ENCODE measurements at places on chromosomes 12 and 14.

- DNase-seq: no peak
Measured at GRCh38 chr12:59938190-59938962, 342.5 kb downstream of the SLC16A7 start.

DNA sequence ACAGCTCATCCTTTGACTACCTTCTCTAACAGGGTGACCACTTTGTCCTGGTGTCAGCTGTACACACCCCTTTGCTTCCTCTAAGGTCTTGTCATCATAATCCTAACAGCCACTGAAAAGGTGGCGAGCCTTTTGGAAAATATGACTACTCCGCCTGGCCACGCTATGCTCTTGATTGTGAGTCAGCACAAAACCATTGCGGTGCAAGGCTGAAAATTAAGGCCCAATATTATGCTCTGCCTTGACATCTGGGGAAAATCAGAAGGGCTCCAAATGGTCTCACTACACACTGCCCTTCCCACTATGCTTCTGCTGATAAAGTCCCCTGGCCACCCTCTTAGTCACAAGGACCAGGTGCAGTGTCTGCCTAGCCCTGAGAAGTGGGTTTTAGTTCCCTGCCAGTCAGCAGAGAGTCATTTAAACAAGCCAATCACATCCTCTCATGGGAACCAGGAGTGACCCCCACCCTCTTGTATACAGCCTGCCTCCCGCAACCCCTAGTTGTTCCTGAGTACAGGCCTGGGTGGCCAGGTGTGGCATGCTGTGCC lies 34.3 kb downstream of the FGD6 start:
- DNase-seq: no peak

DNA sequence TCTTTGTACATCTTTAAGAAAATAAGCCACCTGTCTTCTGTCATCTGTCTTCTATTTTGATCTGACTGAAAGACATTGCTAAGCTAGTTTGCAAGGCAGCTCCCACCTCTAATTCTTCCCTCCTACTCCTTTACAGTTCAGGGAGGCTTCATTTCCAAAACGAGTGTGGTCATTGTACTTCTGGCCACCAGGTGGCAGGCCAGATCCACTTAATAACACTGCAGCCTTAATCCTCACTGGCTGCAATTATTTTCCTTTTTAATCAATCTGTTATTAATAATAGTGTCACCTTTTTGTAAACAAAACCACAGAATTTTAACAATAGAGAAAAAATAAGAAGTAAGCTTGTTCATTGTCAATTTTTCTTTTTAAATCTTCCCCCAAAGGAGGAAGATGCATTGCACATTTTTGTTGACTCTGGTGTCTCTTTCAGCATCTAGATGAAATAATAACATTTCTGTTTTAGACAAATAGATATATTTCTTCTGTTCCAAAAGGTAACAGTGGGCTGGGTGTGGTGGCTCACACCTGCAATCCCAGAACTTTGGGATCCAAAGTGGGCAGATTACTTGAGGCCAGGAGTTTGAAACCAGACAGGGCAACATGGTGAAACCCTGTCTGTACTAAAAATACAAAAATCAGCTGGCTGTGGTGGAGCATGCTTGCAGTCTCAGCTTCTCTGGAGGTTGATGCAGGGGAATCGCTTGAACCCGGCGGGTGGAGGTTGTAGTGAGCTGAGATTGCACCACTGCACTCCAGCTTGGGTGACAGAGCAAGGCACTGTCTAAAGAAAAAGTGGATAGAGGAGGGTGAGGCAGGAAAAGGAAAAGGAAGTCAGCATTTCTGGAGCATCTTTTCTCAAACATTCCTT lies 23.3 kb downstream of the GABARAPL1 start:
- no peak for DNase-seq

DNA sequence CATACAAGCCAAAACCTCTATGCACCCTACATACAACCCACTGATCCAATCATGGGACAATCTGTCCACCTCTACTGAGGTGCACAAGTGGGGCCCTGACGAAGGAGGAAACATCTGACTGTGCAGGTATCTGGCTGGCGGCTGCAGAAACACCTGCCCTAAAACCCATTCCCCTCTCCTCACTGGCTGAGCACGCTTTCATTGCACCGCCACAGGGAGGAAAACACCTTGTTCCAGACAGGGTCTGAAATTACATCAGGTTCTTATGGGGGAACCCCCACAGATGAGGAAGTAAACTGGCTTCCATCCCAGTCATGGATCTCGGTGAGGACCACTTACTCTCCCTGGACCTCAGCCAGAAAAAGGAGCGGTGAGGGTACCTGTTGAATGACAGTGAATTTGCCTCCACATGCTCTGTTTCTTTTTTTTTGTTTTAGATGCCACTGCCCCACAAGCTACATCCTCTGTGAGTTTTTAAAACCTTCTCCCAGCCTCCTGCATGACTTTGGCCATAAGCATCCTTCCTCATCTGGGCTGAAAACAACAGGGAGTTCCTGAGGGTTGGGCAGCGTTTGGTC lies 23.8 kb upstream of the DGLUCY start:
- no peak for DNase-seq

DNA sequence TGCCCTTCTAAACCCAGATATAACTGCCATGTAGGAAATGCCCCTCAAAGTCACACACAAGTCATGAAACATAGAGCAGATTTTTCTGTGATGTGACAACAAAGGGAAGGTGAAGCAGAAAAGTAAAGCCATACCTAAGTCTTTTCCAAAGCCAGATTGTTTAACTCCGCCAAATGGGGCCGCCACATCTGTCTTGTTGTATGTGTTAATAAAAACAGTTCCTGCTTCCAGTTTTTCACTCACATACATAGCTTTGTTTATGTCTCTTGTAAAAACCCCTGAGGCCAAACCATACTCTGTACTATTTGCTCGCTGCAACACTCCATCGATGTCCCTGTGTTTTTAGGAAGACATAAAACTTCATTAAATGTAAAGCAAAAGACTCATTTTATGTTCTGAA lies 40.3 kb downstream of the NOPCHAP1 start:
- no peak for DNase-seq
